ENCODE measurements at places on chromosomes 11 and 22.

- no peak for DNase-seq
These were observed 29.9 kb downstream of the CREB3L1 start for GRCh38 chr11:46307369-46307768.

- DNase-seq: no peak
These were observed 25.4 kb upstream of the SORL1 start for GRCh38 chr11:121426476-121427399.

DNA sequence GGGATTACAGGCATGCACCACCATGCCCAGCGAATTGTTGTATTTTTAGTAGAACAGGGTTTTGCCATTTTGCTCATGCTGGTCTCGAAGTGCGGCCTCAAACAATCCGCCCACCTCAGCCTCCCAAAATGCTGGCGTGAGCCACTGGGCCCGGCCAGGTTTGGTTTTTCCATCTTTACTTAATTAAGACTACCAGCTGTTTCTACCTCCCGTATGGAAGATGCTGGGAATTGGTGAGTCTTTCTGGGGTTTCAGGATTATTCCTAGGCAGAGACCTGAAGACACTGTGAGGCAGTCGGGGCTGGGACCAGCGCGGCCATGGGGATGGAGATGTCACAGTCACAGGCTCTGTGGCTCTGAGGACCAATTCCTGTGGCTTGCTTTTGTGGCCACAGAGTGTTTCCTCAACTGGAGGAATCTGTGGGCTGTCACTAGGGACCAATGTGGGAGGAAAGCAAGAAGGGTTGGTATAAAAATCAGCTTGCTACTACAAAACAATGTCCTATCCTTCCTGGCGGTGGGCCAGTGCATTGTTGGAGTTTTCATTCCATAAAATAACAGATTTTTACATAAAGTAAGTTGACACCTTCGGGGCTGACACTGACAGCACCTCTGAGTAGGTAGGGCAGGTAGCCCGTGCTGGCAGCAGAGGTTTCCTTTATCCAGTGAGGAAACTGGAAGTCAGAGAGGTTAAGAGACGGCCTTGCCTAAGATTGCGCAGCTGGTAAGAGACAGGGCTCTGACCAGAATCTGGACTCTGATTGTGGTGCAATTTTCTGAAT is 8.4 kb upstream of the FTH1 start:
- DNase-seq: no peak

DNA sequence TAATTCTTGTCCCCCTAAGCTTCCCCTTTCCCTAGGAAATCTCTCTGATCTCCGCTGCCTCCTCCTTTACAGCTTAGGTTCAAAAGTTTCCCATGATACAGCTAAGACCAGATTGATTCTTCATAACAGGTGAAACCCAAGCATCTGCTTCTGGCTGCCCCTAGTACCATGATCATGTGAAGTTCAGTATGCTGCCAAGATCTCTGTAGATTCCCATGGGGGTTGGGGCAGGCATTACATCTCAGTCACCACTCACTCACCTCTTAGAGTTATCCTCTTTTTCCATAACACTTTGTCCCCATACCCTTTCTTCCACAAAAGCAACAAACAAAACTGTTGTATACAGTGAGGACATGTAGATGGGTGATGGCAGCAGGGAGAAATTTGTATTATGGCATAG is 44.0 kb downstream of the RRP8 start:
- DNase-seq: no peak

All from fibroblast of the conjunctiva (primary cell).